Small intestine (tissue), 16 donors: ENCODE measurements at places on chromosomes 7 and 10. TPM values are rescaled to one million over a fixed set of nuclear protein-coding genes. Genes with fewer than 3 reads are reported as not detected.
A peak's percentile ranks its signal among the peaks of the same experiment; 100 is the strongest.

The AS3MT gene
- polyA plus RNA-seq: 4.2 TPM

The HECTD2 gene
- 10.7 TPM for polyA plus RNA-seq

The GOLGA7B gene
- polyA plus RNA-seq: 3.6 TPM

The SFMBT2 gene
- 0.45 TPM for polyA plus RNA-seq

- H3K27ac ChIP-seq: no peak overlapping the region
- H3K36me3 ChIP-seq: no peaks in the 10 kb centered on the region
- no peak overlapping the region for H3K4me3 ChIP-seq
- peak; percentile 48 for DNase-seq
Measured at GRCh38 chr7:128697302-128697905, 25.3 kb downstream of the GARIN1A start.

GRCh38 chr10:49369216-49370162 is 26.4 kb downstream of the DRGX start:
- no peak for DNase-seq
- no peak overlapping the region for H3K27ac ChIP-seq
- H3K4me1 ChIP-seq: no peaks in the 10 kb centered on the region
- no peaks in the 10 kb centered on the region for H3K27me3 ChIP-seq
- H3K36me3 ChIP-seq: no peaks in the 10 kb centered on the region
- no peak overlapping the region for H3K4me3 ChIP-seq

GRCh38 chr10:2619472-2619871 is 447.9 kb upstream of the PFKP start:
- no peak for DNase-seq
- H3K27me3 ChIP-seq: peaks cover 3% of the 10 kb centered on the region
- no peaks in the 10 kb centered on the region for H3K36me3 ChIP-seq
- H3K27ac ChIP-seq: no peak overlapping the region
- H3K4me1 ChIP-seq: no peaks in the 10 kb centered on the region
- no peak overlapping the region for H3K4me3 ChIP-seq

- no peak overlapping the region for H3K4me3 ChIP-seq
- H3K36me3 ChIP-seq: peaks cover 78% of the 10 kb centered on the region
- no peaks in the 10 kb centered on the region for H3K27me3 ChIP-seq
- no peak for DNase-seq
Measured at GRCh38 chr10:80517416-80518142, 20.1 kb upstream of the SH2D4B start.

- no peak for DNase-seq
- no peak overlapping the region for H3K27ac ChIP-seq
- H3K36me3 ChIP-seq: no peaks in the 10 kb centered on the region
- peaks cover 13% of the 10 kb centered on the region for H3K4me1 ChIP-seq
- H3K4me3 ChIP-seq: no peak overlapping the region
Measured at GRCh38 chr10:79361726-79362397, 14.6 kb downstream of the PPIF start.

DNA sequence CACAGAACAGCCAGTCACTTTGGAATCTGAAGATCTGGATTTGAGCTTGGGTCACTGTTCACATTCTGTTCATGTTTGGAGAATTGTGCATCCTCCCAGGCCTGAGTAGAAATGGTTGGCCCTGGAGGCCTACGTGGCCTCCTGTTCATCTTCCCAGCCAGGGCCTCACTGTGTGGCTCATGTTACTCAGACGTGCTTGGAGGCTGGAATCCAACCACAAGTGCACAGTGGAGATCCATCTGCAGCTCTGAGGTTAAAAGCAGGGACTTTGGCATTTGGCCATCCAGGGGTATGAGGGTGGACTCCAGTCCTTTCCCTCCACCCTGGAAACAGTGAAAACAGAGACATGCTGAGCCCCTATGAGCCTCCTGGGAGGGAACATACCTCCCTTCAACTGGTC is 709.0 kb upstream of the IGFBP3 start:
- no peaks in the 10 kb centered on the region for H3K36me3 ChIP-seq
- no peaks in the 10 kb centered on the region for H3K27me3 ChIP-seq
- H3K27ac ChIP-seq: no peak overlapping the region

DNA sequence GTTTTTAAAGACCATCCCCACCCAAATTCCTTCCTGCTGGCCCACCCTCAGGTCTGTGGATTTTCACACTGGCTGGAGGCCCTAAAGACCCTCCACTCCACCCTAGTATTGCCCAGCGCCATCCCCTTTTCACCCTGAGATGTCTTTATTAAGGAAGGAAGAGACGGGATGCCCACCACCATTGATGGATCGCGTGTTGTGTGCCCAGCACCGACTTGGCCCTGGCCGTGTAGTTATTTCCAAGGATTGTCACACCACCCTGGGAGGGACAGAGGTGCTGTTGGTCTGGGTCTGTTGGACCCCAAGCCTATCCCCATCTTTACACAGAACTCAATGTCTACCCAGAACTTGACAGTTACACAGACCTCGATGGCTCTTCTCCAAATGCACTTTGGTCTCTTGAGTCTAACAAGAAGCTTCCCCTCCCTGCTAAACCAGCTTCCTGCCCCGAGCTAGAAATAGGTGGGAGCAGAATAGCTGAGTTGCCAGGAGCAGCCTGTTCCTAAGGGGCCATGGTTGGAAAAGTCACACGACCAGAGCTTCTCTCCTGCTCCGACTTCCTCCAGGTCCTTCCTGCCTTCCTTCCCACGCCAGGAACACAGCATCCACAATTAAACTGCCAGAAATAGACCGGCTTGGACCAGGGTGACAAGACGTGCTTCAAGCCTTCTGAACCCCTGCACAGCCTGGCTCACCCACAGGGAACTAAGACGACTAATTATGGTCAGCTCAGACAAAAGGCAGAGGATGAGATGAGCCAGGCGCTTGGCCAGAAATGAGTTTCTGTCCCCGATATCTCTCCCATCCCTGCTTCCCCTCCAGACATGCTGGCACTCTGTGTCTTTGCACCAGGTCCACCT is 139.5 kb upstream of the CHST15 start:
- peak; percentile 5 for DNase-seq
- H3K27me3 ChIP-seq: no peaks in the 10 kb centered on the region
- H3K4me3 ChIP-seq: no peak overlapping the region
- H3K36me3 ChIP-seq: no peaks in the 10 kb centered on the region
- H3K27ac ChIP-seq: no peak overlapping the region

DNA sequence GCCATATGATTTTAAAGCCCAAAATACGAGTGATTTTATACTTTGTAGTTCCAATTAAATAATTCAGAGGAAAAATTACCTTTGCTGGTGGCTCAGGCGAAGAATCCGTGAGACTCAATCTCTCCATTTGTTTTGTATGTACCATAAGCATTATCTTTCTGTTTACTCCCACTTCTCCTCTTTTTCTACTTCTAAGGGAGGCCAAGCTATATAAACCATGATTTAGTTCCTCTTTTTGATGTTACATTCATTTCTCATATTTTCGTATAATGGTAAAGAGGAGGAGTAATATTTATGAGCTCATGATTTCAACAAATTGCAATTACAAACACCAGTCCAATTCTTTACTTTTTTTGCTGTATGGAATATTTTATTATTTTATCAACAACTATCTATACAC is 50.6 kb upstream of the TES start:
- H3K4me3 ChIP-seq: no peak overlapping the region
- H3K36me3 ChIP-seq: no peaks in the 10 kb centered on the region
- no peak overlapping the region for H3K27ac ChIP-seq

- H3K27ac ChIP-seq: no peak overlapping the region
- no peak for DNase-seq
- no peak overlapping the region for H3K4me3 ChIP-seq
- no peaks in the 10 kb centered on the region for H3K27me3 ChIP-seq
- H3K36me3 ChIP-seq: no peaks in the 10 kb centered on the region
Measured at GRCh38 chr10:48400129-48400849, 93.8 kb downstream of the MAPK8 start.

DNA sequence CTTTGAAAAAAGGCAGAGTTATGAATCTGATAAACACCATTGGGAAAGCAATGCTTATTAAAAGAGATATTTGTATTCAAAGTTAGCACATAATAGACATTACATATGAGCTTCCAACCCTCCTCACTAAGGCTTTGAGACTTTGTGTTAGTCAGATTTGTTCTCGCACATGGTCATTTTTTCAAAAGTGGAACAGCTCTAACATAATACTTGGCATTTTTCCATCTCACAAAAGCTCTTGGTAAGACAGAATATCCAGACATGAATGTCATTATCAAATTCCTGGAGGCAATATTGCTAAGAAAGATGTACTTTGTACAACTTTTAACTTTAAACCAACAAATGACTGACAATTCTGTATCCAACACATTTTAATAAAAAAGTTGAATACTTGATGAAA is 292.4 kb upstream of the SMIM30 start:
- no peaks in the 10 kb centered on the region for H3K27me3 ChIP-seq
- DNase-seq: no peak
- no peak overlapping the region for H3K4me3 ChIP-seq
- H3K4me1 ChIP-seq: no peaks in the 10 kb centered on the region

GRCh38 chr10:47113907-47114500 is 186.0 kb upstream of the GDF10 start:
- no peaks in the 10 kb centered on the region for H3K4me1 ChIP-seq
- no peak overlapping the region for H3K4me3 ChIP-seq
- no peaks in the 10 kb centered on the region for H3K36me3 ChIP-seq
- DNase-seq: no peak
- no peak overlapping the region for H3K27ac ChIP-seq

GRCh38 chr7:2405601-2406345 is 2.4 kb downstream of the CHST12 start:
- no peaks in the 10 kb centered on the region for H3K27me3 ChIP-seq
- H3K27ac ChIP-seq: peak overlapping the region; percentile 52
- H3K4me3 ChIP-seq: no peak overlapping the region
- no peak for DNase-seq

GRCh38 chr10:9003122-9003521 is 948.6 kb downstream of the GATA3 start:
- H3K4me3 ChIP-seq: no peak overlapping the region
- H3K36me3 ChIP-seq: no peaks in the 10 kb centered on the region
- H3K4me1 ChIP-seq: no peaks in the 10 kb centered on the region
- H3K27me3 ChIP-seq: no peaks in the 10 kb centered on the region
- no peak for DNase-seq

- DNase-seq: peak; percentile 15
- no peaks in the 10 kb centered on the region for H3K4me1 ChIP-seq
- no peak overlapping the region for H3K27ac ChIP-seq
- no peak overlapping the region for H3K4me3 ChIP-seq
- H3K27me3 ChIP-seq: no peaks in the 10 kb centered on the region
- no peaks in the 10 kb centered on the region for H3K36me3 ChIP-seq
Measured at GRCh38 chr10:20885678-20886077, 11.4 kb downstream of the NEBL start.

GRCh38 chr7:45589061-45589460 is 14.9 kb downstream of the ADCY1 start:
- DNase-seq: no peak
- H3K4me3 ChIP-seq: no peak overlapping the region
- H3K27ac ChIP-seq: no peak overlapping the region
- H3K4me1 ChIP-seq: no peaks in the 10 kb centered on the region
